NCI-H2081 treated with DMSO at 0.1 percent for 48 hours (cell line): ENCODE measurements at places on chromosomes 16 and 17.

DNA sequence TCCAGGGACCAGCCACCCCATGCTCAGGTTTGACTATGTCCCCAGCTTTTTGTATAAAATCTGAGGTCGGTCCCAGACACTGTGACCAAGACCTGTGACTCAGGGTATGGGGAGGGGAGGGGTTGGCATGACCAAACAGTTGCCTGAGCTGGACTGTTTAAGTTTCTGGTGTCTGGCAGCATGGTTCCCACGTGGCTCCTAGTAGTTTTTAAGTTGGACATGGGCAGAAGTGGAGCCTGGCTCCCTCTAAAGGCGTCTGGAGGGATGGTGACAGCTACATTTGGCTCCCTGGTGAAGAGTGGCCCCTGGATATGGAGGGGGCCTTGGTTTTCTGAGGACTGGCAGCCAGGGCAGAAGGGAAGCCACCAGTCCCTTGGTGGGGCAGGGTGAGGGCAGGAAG is 7.9 kb downstream of the SMCR8 start:
- no peak for DNase-seq

DNA sequence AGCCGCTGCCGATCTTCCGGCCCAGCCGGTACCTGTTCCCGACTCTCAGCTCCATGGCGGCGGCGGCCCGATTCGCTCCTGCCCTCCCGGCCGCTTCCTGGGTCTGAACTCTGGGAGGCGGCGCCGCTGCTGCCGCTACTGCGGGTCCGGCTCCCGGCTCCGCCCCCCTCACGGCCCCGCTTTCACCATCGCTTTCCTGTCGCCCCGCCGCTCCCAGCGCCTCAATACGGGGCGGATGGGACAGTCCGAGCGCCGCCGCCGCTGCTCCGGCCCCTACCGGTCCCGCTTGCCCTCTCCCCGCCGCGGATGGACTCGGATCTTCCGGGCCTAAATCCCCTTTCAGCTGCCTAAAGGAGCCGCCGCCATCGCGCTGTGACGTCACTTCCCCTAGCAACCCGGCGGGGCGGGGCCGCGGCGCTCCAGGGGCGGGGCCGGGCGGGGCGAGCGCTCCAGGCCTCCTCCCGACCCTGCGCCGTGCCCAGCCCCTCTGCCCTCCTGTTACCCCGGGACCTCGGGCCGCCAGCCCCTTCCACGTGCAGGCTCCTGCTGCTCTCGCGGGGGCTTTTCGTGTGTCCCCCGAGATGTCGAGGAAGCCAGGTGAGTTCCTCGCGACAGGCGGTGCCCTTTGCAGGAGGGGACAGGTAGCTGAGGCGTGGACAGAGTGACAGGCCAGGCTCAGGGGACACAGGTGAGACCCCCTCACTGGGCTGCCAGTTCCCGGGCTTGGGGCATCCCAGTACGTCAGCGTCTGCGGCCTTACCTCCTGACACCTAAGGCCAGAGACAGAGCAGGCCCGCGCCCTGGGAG is at the start of gene CSNK1D:
TSS of gene CSNK1D (minus strand) at position 374 of the 807 bp plus-strand sequence. CDS start at position 55, 319 bp downstream.
- peak; percentile 39 for DNase-seq

DNA sequence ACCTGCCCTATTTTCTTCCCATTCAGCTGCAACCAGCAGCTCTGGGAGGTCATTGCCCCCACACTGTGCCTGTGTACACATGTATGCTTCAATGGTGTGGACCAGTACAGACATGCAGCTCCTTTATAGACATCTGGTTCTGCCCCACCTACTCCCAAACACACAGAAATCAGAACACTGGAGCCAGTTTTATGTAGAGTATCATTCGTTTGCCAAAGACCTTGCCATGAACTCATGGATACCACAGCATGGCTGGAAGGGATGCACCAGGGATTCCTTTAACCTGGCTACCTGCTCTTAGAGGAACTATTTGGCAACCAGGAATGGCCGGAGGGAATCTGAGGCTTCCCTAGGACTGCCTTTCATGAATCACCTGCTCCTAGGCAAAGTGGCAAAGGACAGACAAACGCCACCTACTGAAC is 60.4 kb downstream of the ZFHX3 start:
- DNase-seq, result no peak

- DNase-seq, result no peak
Measured at GRCh38 chr17:74763565-74764387, 12.4 kb downstream of the NAT9 start.

DNA sequence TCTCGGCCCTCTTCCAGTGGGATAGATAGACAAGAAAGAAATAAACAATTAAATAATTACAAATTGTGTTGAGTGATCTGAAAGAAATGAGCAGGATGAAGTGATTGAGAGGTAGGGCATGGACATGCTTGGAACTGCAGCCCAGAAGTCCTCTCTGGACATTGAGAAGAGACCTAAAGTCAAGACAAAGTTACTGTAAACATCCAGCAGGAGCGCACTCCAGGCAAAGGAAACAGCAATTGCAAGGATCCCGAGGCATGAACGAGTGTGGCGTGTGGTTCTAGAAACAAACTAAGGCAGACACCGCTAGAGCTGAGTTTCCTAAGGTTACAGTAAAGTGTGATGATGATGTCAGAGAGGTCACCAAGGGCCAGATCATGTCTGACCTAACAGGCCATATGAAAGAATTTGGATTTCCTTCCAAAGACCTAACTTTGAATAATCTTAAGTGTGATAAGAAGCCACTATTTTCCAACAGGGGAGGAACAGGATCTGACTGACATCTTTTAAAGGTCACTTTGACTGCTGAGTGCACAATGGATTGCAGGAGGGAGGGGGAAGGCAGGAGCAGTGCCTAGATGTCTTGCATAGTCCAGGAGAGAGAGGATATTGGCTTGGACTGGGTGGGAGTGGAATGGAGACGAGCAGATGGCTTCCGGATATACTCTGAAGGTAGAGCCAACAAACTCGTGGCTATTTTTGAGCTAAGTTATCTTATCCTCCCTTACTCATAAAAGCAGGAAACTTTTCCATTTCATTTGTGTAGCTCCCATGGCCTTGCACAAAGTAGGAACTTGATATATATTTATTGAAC is 19.0 kb downstream of the ABCC12 start:
- DNase-seq, result no peak

- DNase-seq, result no peak
Measured at GRCh38 chr16:28837672-28838557, 8.2 kb downstream of the TUFM start.

- peak; percentile 22 for DNase-seq
Measured at GRCh38 chr17:61837175-61838051, 25.9 kb downstream of the BRIP1 start.

GRCh38 chr17:4234401-4234800 is 29.4 kb downstream of the ANKFY1 start:
- no peak for DNase-seq

DNA sequence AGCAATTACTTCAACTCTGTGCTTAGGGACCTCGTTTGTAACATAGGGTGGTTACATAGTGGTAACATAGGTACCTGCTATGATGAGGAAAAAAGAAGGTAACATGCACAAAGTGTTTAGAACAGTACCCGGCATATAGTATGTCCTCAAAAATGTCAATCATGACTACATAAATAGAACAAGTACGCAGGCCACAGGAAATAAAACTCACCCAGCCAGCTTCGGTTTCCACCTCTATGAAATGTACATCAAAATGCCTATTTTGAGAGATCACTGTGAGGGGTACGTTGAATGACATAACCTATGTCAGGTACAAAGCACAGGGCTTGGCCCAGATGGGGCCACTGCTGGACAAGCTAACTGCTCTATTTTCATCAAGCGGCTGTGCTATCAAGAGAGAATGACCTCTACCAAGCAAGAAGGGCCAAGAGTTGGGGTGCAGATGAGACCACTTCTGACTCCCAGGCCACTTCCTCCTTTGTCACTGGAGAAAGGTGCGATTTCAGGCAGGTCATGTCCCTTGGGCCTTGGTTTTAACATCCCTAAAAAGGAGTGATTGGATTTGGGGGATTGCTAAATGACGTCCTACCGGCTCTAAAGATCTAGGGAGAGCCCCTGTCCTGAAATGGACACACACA is 45.4 kb downstream of the WSB1 start:
- DNase-seq, result no peak

GRCh38 chr16:556474-557173 is 3.6 kb upstream of the PRR35 start:
- no peak for DNase-seq

DNA sequence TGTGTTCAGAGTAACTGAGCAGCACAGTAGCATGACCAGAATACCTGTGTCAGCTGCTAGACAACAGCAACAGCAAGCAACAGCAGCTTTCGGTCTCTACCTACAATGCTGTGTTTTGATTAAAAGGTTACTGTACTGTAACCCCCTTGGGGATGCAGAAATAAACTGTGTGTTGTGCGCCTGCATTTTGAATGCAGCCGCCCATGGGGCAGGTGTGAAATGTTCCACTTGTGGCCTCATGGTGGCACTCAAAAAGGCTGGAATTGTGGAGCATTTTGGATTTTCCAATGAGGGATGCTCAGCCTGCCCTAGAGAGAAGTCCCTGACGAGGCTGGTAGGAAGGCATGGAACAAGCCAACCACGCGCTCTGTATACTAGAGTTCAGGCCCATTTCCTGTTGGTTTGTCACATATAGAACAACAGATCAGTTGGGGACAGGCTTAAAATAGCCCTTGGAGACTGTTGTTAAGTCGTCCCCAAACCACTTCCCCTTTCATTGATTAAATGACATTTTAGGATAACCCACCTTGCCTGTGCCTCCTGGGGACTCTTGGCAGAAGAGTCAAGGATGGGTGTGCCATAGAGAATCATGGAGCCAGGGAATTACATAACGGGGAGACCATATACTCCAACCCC is 27.1 kb downstream of the SCPEP1 start:
- no peak for DNase-seq

- DNase-seq, result no peak
Measured at GRCh38 chr17:307741-308507, 44.7 kb downstream of the RPH3AL start.

- no peak for DNase-seq
Measured at GRCh38 chr16:65767125-65767524, 599.4 kb upstream of the CDH5 start.

GRCh38 chr17:77786740-77787505 is 171.6 kb upstream of the TNRC6C start:
- no peak for DNase-seq

DNA sequence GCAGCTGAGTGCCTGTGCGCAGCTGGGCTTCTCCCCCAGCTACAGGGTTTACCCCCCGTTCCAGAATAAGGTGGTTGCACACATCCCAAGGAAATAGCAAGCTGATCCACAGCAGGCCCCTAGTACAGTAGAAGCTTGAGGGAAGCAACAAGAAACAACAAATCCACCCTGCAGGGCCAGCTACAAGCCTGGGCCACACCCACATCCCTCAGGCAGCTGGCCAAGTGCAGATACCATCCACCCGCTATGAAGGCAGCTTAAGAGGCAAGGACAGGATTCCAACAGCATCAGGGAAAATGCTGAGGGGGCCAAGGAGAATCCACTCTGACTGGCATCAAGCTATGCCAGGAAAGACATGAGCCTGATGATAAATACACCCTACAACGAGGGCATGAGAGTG is 66.9 kb upstream of the RCVRN start:
- no peak for DNase-seq

- no peak for DNase-seq
Measured at GRCh38 chr17:57379237-57379894, 123.0 kb downstream of the MSI2 start.

GRCh38 chr17:66330646-66331037 is 28.2 kb downstream of the PRKCA start:
- no peak for DNase-seq

DNA sequence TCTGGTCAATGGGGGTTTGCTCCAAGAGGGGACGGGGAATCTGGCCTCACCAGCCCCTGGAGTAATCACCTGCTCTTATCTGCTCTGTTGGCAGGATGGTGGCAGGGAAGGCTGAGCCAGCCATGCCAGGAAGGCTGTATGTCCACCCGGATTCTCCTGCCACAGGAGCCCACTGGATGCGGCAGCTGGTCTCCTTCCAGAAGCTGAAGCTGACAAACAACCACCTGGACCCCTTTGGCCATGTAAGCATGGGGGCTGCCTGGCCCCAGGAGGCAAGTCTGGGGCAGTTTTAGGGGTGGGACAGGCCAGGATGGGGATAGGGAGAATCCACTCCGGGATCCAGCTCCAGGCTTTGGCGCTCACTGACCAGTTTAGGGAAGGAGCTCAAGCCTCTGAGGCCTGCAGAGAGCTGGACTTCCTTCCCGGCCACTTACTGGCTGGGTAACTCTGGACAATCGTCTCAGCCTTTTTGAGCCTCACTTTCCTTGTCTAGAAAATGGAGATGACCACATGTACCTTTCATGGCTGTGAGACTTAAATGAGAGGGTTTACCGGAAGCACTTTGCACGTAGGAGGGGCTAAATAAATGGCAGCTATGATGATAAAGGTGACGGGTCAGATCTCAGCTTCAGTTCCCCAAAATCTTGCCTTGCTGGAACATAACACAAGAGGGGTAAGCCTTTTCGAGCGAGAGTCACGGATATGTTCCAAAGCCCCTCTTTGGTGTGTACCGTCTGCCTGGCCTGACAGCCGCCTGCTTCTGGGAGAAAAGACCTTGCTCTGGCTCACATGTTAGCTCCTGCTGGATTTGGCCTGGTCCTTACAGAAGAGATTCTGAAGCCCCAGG is 15.4 kb downstream of the TBX4 start:
- no peak for DNase-seq

GRCh38 chr16:28311913-28312312 is 19.6 kb downstream of the SBK1 start:
- DNase-seq, result no peak

DNA sequence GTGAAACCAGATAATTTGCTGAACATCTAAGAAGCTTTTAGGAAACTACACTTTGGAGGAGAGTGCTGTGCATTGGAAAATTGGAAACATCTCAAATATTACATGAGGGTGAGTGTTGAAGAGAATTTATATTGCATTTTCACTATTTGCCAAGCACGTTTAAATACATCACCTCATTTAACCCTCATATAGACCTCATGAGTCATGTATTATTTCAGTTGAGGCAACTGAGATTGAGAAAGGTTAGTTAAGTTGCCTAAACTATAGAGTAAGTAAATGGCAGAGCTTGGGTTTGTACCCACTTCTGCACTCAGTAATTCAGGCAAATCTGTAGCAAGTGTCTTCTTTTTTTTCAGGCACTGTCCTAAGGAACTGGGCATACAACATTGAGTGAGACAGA is 3.7 kb upstream of the NLK start:
- no peak for DNase-seq

DNA sequence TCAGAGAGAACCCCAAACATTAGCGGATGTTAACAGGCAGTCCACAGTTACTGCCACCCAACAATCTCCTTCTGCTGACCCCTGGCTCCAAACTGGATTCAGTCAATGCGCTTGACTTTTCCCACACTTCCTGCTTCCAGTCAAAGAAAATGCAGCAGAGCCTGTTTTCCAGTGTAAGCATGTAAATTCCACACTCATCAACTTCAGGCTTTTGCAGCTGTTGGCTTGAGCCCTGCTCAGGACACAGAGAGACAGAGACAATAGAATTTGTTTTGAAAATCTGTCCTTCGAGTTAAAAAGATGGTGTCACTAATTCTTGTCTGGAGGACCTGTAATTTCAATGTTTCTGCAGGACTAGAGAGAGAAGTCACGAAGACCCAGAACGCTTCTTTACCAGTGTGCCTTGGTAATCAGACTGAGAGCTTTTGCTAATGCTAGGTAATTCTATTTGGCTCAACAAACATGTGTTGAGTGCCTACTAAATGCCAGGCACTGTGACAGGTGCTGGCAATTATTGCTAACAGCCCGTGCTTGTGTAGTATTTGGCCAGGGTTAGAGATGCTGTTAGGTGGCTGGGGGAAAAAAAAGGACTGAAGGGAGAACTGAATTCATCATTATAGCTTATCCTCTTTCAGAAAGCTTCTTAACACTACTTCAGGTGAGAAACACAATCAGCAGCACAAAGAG is 32.5 kb downstream of the HOXB1 start:
- peak; percentile 71 for DNase-seq
